ENCODE measurements at places on chromosomes 7 and 10.

DNA sequence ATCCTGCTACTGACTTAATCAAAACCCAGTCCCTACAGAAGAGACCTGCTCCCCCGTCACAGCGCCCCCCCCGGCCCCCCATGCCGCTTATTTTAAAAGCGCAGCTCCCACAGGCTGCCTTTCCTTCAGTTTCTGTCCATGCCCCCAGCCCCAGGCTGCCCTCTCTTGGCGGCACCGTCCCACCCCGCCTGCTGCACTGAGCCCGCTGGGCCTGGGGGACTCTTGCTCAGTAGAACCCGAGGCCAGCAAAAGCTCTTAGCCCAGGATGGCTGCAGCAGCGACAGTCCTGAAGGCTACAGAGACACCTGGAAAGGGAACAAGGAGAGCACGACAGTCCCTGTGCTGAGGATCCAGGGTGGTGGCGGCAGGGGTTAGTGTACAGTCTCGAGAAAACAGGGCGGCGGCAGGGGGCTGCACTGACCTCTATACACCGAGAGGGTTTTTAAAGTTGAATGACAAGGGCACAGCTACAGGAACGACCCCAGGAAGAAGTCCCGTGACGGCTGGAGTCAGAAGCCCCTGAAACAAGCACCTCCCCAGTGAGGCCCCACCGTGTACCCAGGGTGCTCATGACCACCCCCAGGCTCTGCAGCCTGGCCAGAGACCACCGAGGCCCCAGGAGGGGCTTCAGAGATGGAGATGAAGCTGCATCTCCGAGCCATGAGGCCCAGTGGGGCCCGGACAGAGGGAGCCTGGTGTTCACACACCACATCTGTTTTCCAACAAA, 54.4 kb downstream of the ZRANB1 start:
- no peak for DNase-seq

DNA sequence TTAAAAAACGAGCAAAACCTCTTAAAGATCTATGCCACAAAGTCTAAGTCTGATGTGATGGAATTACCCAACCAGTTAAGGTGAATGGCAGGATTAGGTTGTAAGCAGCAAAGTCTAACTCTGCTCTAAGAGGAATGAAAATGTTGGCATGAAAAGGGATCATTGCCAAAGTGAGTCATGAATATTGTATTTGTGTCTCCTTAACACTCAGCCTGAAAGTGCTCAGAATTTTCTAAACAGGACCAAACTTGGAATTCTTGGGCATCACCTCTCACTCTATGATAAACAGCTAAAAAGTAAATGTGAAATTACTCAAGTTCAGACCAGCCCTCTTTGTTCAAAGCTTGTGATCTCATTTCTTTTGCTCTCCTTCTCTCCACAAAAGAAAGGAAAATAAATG, 27.0 kb downstream of the PPP1R3A start:
- DNase-seq: no peak

GRCh38 chr7:26449175-26450165, 157.8 kb downstream of the SNX10 start:
- peak; percentile 49 for DNase-seq

DNA sequence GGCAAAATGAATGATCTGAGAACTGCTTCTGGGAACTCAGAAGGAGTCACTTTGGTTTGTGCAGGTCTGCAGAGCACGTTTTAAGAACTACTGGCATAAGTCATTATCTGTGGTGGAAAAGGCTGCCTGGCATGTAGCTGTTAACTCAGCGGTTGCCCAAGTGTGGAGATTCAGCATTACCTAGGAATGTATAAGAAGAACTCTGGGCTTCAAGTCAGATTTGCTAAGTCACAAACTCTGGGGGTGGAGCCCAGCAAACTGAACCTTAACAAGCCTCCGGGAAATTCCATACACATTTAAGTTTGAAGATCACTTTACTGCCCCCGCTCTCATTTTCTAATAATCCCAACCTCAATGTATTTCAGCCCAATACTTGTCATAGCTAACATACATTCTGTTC, 31.1 kb downstream of the PLXDC2 start:
- DNase-seq: no peak

GRCh38 chr7:36128448-36129047, 24.5 kb upstream of the EEPD1 start:
- DNase-seq: peak; percentile 53

- no peak for DNase-seq
Observed at GRCh38 chr10:102322914-102323313, 72.6 kb upstream of the NFKB2 start.

GRCh38 chr7:20189852-20190251, 27.3 kb downstream of the MACC1 start:
- DNase-seq: no peak

DNA sequence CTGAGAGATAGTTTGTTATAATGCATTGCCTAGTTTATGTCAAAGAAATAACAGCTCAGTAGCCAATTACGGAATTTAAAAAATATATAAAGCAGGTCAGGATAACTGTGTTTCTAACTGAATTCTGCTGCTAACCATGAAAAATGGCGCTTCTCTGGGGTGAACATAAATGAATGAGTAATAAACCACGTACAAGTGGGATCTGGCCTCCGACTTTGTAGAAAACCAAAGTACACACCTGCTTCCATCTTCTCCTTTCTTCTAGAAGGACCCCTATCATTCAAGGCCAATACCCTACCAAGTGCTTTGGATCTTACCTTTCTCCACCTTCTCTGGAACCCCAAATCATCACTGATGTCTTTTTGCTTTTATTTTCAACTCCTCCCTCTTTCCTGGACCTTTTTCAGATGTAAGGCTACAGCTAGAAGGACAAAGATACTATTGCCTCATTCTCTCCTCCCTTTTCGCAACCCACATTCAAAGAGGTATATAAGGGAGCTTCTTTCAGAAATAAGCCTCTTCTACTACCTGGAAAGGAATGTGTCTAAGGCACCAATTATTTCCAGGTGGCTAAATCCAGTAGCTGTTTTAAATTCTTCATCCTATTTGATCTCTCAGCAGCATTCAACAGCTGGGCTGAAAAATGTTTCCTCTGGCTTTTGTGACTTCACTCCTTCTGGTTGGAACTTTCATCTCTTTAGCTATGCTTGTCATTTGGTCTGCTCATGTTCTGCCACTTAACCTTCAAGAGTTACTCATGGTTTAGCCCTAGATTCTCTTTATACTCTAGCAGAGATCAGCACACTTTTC, 37.7 kb downstream of the NAMPT start:
- DNase-seq: no peak

GRCh38 chr10:124126145-124126982, 33.0 kb upstream of the CHST15 start:
- no peak for DNase-seq

- DNase-seq: no peak
Observed at GRCh38 chr7:133963629-133964028, 163.5 kb upstream of the LRGUK start.

- DNase-seq: no peak
Observed at GRCh38 chr10:71229726-71230655, 17.6 kb downstream of the UNC5B start.

- DNase-seq: no peak
Observed at GRCh38 chr10:128055061-128055868, 71.0 kb downstream of the MKI67 start.

DNA sequence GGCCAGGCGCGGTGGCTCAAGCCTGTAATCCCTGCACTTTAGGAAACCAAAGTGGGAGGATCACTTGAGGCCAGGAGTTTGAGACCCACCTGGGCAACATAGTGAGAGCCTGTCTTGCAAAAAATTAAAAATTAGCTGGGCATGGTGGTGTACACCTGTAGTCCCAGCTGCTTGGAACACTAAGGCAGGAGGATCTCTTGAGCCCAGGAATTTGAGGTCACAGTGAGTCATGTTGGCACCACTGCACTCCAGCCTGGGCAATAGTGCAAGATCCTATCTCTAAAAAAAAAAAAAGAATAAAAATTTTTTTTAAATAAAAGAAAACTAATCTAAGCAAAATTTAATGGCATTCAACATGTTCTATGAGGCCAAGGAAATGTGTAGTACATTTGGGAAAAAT, 44.9 kb upstream of the UBN2 start:
- no peak for DNase-seq

DNA sequence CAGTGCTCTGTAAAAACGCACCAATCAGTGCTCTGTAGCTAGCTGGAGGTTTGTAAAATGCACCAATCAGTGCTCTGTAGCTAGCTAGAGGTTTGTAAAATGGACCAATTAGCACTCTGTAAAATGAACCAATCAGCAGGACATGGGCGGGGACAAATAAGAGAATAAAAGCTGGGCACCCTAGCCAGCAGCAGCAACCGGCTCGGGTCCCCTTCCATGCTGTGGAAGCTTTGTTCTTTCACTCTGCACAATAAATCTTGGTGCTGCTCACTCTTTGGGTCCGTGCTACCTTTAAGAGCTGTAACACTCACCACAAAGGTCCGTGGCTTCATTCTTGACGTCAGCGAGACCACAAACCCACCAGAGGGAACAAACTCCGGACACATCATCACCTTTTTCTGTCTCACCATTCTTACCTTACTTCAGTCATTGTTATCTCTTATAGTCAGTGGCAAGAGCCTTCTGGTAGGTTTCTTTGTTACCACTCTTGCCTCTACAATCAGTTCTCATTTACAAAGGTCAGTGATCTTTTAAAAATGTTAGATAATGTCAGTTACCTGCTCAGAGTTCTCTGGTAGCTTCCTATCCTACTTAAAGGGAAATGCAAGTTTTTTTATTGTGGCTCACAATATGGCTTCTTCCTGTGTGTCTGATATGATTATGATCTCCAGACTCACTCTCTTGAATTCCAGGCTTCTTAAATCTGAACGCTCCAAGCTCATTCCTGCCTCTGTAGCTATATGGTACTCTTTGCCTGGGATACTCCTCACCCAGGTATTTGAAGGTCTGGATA, 4.5 kb downstream of the STAM start:
- DNase-seq: no peak

DNA sequence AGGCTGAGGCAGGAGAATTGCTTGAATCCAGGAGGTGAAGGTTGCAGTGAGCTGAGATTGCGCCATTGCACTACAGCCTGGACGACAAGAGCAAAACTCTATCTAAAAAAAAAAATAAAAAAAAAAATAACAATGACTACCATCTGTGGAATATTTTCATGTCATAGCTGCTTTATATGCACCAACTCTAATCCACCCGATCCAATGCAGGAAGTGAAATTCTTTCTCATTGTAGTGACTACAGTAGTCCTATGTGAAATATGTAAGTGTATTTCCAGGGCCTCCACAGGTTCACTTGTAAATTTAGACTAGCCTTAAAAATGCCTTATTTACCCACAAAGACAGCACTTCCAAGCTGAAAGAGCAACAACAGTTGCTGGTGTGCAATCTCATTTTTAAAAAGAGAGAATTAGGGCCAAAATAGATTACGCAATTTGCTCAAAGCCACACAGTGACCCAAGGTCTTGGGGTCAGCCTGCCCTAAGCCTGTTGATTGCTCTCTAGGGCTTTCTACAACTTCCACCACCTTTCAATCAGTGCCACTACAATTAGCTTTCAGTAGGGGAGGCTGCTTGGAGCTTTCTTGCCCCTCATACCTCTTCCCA, 25.8 kb upstream of the EGFR start:
- no peak for DNase-seq

DNA sequence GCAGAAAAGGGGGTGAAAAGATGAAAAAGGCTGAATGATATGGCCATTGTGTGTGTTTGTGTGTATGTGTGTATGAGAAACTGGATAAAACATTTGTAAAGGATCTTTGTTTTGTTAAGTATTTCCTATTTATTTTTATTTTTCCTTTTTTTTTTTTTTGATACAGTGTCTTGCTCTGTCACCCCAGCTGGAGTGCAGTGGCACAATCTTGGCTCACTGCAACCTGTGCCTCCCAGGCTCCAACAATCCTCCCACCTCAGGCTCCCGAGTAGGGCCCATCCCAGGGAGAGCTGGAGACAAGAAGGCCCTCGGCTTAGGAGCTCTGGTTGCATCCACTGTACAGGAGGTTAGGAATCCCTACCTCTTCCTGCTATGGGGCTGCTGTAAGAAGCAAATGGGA, 6.9 kb upstream of the CALML5 start:
- no peak for DNase-seq

GRCh38 chr10:114758331-114758730, 63.2 kb upstream of the FHIP2A start:
- DNase-seq: no peak

GRCh38 chr7:116836911-116837310, 25.5 kb upstream of the CAPZA2 start:
- no peak for DNase-seq

DNA sequence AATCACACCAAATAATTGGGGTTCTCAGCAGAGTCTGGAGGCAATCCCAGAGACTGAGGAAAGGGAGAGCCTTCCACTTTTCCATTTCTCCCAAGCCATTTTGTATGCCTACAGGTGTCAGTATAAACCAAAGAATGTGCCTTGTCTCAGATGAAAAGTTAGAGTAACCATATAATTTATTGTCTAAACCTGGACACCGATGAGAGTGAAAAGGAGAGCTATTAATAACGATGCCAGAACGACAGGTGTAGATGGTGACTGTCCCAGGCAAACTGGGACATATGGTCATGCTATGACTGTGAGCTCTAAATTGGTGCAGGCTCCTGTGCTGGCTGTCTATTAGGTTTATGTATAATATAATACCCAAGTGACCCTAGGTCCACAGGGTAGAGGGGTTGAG, 219.6 kb downstream of the ARHGAP12 start:
- DNase-seq: no peak

- no peak for DNase-seq
Observed at GRCh38 chr7:98562381-98562823, 54.7 kb upstream of the NPTX2 start.

DNA sequence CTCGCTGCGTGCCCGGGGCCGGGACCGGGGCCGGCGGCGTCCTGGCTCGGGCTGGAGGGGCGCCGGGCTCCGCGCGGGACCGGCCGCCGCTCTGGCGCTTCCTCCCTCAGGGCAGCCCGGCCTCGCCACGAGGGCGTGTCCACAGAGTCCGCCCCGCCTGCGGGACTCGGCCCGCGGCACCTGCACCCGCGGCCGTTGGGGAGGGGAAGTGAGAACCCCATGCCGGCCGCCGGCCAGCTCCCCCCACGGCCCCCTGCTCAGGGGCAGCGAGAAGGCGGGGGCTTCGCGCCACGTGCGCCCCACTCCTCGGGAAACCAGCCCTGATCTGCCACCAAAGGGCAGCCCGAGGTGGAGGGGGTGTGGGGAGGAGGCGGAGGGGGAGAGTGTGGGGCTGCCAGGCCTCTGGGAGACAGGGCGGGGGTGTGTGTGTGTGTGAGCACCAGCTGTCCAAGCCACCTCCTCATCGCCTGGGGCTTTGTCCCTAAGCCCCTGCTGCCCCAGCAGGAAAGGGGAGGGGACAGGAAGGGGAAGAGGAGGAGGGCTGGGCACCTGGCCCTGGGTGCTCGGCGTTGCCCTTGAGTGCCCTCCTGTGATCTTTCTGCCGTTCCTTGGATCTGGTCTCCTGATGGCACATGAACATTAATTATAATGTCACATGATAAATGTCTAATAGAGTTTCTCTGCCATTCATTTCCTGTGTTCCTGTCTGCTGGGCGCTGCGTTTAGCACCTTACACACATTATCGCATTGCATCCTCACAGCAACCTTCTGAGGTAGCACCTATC, at the start of gene PIK3AP1:
Gene PIK3AP1, minus strand, starts transcription at position 93 of the 785 bp plus-strand sequence. CDS start 120 bp downstream, outside the sequence.
- peak; percentile 75 for DNase-seq
